ENCODE measurements at places on chromosomes 3 and 15. TPM values are rescaled to one million over a fixed set of nuclear protein-coding genes. Genes with fewer than 3 reads are reported as not detected.

DNA sequence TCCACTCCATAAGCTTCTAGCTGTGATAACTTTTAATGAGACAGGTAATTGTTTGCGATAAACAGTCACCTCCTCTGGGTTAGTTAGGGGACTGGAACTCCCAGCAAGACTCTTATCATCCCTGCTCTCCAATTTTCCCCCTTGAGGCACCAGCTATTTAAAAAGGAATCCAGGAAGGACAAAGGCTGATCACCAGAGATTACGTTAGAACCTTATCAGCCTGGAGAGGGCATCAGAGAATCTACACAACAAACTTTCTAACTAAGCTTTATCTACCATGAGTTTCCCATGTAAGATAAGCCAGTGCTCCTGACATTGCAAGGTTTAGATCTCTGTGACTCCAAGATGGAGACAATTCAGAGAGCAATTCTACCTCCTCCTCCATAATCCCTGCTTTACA lies 31.3 kb downstream of the GPR176 start:
- DNase-seq = no peak

DNA sequence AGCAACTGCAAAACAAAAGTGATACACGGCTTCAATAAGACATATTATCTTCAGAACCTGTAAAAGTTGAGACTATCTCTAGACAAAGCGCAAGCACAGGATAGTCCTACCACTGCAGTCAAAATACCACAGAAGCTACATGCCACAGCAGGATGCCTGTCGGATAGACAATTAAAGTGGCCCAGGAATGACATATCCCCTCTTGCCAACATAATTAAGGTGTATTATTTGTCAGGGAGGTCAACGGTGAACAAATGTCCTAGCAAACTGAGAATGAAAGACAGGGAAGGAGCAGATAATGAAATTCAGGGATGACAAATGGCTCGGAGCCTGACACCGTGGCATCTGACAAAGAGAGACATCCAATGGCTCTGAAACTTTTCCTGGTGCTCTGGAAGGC lies 185.7 kb downstream of the MECOM start:
- DNase-seq = no peak

DNA sequence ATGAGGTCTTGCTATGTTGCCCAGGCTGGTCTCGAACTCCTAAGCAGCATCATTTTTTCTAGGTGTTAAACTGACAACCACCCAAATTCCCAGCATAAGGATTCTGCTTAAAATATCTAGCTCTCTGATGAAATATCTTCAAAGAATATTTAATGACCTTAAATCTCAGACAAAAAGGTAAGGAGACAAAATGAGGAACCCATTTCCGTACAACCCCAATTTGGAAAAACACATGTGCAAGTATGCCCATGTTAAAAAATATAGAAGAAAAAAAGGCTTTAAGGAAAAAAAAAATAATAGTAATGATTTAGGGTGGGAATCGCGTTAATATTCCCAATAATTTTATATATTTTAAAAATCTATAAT lies 1.4 kb upstream of the SACM1L start:
- DNase-seq = no peak

DNA sequence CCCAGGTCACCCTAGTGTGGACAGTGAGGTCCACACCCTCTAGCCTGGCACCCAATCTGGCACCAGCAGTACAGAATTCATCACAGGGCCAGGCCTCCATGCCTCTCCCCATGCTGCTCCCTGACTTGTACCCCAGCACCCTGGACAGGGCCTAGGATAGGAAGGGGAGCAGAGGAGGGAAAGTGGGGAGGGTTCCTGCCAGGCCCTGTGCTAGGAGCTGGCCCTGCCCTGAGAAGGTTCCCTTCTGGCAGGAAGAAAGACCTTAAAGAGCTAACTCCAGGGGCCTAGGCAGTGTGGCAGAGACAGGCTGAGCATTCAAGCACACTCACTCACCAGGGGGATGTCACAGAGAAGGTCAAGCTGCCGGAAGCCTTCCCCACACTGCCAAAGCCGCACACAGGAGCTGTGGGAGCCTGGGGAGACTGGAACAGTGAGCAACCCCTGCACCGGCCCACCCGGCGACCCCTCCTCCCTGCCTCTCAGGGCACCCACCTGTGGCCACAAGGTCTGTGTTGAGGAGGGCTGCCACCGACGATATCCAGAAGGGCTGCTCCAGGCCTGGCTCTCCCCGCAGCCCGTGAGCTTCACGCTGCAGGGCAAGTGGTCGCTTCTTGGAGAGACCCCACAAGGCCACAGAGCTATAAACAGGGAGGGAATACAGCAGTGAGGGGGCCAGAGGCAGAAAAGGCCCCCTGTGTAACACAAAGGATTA lies 7.4 kb downstream of the RRP9 start:
- DNase-seq = peak; percentile 68

DNA sequence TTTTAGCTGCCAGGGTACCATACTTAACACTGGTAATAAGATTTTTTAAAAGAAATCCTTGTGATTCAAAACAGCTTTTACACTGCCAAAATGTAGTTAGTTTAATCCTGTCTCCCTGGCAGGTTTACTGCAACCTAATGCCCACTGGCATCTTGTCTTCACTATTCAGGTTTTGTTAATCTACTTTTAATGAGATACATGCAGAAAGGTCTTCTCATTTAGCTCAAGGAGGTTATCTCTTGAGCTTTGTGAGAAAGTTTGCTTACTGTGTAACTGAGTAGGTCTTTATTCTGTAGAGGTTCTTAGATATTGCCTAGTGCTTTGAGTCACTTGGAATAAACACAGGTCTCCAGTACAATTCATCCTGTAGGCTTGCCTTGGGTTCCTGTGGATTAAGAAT lies 110.7 kb downstream of the PIK3R4 start:
- DNase-seq = no peak

Gene STRIT1
- polyA plus RNA-seq = 0.69 TPM

DNA sequence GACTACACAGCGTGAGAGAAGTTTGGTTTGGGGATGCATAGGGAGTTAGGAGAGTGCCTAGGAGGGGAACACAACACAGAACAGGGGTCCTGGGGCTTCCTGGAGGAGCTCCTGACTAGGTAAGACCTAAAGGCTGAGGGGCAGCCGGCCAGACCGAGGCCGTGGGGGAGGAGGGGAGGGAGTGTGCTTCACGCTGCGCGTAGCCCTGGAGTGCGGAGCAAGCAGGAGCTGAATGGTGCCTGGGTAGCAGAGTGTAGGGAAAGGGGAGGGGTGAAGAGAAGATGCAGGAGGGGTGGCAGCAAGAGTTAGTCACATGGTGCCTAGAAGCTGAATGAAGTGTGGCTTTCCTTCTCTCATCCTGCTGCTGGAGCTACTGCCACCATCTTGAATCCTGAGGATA lies 32.4 kb upstream of the HHATL start:
- no peak for DNase-seq

- peak; percentile 30 for DNase-seq
Measured at GRCh38 chr3:196998966-196999760, 30.5 kb downstream of the MELTF start.

DNA sequence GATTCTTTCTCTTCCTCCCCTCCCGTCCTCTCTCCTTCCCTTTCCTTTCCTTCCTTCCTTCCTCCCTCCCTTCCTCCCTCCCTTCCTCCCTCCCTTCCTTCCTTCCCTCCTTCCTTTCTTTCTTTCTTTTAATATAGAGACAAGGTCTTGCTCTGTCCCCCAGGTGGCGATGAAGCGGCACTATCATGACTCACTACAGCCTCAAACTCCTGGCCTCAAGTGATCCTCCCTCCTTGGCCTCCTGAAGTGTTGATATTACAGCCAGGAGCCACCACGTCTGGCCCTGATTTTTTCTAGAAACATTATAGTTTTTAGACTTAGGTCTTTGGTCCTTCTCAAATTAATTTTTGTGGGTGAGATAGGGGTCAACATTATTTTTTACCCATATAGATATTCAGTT lies 15.5 kb downstream of the GRM2 start:
- no peak for DNase-seq

Gene CTXN2
- not detected for polyA plus RNA-seq

Gene CDHR4
- not detected for polyA plus RNA-seq

Gene NEK10
- 0.25 TPM for polyA plus RNA-seq

DNA sequence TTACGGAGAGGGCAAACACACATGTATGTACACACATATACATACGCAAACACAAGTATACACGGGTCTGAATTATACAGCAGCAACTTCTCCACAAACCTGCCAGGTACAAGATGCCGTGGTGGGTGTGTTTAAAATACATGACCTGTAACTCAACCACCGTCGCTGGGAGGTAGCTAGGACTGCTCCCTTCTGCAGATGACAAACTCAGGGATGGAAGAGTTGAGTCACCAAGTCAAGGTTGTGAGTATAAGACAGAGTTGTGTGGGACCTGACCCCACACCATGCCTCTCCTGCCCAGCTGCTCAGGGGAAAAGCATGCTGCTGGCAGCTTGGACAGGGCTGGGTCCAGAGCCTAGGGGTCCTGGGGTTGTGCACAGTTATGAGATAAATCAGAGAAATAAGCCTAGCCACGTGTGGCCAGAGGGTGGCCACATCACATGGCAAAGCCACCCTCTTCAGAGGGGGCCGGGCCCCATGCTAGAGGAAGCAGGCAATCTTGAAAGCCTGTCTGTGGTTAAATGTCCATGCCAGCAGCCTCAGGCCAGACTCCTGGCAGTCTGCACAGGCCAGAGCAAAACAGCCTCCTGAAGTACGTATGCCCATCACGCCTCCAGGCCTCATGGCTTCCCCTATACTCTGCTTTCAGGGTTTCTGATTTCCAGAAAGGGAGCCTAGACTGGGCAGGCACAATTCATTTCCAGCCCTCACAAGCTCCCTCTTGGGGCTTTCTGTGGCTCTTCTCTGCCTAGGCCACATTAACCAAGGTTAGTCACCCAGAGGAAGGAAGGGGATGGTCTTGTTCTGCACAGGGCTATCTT lies 107.7 kb upstream of the RPL32 start:
- peak; percentile 73 for DNase-seq

DNA sequence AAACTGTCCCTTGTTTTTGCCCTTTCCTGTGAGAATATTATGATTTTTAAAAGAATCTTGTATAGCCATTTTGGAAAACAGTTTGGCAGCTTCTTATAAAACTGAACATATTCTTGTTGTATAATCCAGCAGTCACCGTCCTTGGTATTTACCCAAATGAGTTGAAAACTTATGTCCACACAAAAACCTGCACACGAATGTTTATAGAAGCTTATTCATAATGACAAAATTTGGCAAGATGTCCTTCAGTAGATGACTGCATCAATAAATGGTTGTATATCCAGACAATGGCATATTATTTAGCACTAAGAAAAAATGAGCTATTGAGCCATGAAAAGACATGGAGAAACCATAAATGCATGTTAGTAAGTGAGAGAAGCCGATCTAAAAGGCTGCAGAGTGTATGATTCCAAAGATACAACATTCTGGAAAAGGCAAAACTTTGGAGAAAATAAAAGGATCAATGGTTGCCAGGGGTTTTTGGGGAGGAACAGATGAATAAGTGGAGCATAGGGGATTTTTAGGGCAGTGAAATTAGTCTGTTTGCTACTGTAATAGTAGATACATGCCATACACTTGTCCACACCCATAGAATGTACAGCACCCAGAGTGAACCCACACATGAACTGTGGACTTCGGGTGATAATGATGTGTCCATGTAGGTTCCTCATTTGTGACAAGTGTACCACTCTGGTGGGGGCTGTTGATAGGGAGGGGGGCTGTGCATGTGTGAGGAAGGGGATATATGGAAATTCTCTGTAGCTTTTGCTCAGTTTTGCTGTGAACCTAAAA lies 31.7 kb downstream of the LIMD1 start:
- no peak for DNase-seq

DNA sequence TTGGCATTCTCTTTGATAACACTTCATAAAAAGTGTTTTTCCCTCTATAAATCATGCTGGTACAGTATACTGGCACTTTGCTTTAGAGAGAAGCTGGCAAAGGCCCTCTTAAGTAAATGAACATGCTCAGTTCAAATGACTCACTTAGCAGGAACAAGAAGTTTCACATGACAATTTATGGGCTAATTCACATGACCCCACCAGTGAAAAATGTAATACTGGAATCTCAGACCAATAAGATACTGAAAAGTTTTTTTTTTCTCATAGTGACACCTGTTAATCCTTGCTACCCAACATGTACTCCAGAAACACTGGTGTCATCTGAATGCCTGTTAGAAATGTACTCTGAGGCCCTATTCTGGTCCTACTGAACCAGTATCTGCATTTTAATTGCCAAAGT lies 13.9 kb downstream of the BTBD1 start:
- no peak for DNase-seq

DNA sequence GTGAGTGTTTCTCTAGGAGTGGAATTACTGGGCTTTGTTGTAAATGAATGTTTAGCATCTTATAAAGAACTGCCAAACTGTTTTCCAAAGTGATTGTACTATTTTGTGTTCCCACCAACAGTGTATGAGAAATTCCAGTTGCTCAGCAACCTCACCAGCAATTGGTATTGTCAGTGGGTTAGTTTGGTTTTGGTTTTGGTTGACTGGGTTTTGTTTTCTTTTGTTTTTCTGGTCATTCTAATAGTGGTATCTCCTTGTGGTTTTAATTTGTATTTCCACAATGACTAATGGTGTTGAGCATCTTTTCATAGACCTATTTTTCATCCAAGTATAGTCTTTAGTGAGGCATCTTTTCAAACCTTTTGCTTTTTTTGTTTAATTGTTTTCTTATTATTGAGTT lies 27.1 kb downstream of the FILIP1L start:
- DNase-seq = no peak

DNA sequence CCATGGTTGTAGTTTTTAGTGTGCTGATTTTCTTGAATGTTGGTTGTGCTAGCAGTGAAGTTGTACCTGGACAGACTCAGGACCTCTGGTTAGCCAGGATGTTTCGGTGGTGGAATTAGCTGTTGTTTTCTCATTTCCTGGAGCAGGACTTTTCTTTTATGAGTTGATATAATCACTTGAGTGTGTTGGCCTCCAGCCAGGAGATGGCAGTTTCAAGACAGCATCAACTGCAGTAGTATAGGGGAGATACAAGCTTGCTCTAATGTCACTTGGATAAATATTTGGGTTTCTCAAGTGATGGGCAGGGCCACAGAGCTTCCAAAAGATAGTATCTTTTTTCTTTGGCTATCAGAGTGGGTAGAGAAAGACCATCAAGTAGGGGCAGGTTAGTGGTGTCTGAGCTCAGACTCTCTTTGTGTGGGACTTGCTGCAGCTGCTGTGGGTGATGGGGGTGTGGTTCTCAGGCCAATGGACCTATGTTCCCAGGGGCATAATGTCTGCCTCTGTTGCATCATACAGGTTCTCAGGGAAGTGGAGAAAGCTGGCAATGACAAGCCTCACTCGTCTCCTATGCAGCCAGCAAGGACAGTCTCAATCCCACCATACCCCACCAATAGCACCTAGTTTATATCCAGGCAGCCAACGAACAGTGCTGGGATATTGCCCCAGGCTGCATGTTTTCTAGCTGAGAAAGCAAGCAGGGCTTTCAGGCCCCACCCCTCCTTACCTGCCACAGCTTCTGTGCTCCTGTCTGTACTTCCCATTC lies 14.6 kb upstream of the OR5K2 start:
- DNase-seq = no peak

Gene PPP1R14D
- 22.3 TPM for polyA plus RNA-seq

DNA sequence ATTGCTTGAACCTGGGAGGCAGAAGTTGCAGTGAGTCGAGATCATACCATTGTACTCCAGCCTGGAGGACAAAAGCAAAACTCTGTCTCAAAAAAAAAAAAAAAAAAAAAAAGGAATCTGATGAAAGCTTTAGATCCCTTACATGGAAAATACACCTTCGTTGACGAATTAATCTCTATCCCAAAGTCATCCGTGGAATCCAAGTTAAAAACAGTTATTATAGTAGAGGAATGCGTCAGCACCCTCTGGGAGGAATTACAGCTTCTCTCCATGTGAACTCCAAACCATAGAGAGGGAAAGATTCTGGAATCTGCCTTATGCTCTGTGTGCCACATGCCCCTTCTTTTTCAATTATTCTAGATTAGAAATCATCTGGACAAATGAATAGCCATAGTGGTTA lies 192.3 kb upstream of the C2CD4B start:
- no peak for DNase-seq

Gene CCDC9B
- polyA plus RNA-seq = 44.2 TPM

Data from aorta (tissue), 5 donors.